ENCODE measurements at places on chromosomes 2 and 18.

DNA sequence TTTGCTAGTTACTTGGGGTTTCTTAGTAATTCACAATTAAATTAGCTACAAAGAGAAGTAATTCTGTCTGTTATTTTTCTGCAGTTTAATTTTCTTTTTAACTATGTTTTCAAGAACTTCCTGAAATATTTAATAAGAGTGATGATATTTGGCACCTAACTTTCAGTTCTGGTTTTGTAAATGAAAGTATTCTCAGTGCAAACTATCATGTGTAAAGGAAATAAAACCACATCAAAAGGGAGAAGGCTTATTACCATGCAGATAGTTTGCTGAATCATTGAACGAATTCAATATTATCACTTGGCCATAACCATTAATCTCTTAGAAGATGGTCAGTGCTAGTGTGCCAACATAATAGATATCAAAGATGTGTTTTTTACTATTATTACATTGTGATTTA, 29.2 kb downstream of the DYTN start:
- no peak for DNase-seq

GRCh38 chr2:127154396-127154795, 47.4 kb upstream of the BIN1 start:
- DNase-seq: no peak

DNA sequence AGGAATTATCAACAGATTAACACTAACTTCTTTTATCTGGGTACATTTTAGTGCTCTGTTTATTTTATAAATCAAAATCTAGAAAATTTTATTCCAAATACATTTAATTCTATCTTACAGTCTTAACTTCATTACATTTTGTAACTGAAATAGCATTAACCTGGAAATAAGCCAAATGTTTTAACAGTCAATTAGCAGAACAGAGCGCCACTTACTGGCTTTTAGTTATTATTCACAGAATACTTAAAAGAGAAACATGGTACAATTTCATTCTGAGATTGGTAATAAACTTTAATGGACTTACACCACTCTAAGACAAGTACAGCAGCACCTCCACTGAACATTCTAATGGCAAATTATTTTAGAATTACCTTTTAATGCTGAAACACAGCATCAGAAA, 38.6 kb downstream of the SS18 start:
- DNase-seq: no peak

DNA sequence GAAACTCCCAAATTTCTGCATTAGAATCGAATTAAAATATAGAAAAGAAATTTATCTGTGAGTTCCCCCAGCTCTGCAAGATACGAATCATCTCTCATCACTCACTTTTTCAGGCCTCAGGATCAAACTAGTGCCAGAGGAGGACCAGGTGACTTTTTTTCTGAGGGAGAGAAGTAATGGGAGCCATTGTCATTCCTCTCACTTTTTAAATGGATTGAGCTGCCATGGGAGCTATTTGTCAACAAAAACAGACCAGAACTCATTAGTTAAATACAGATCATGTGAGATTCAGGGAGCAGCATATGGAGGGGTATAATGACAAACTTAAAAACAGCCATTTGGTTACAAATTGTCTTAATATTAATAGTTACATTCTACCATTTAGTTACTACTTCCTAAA, 594.4 kb downstream of the DPP10 start:
- no peak for DNase-seq

DNA sequence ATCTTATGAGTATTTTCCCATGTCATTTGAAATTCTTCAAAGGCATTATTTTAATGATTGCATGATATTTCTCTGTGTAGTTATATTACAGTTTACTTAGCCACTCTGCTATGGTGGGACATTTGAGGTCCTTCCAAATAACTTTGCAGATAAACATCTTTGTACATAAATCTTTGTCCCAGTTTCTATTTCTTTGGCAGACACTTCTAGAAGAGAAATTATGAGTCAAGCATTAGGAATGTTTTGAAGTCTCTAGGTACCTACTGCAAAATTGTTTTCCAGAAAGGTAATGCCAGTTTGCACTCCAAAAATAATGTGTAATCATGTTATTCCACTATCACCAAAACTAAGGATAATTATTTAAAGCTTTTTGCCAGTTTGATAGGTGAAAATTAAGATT, 149.7 kb downstream of the EN1 start:
- no peak for DNase-seq

DNA sequence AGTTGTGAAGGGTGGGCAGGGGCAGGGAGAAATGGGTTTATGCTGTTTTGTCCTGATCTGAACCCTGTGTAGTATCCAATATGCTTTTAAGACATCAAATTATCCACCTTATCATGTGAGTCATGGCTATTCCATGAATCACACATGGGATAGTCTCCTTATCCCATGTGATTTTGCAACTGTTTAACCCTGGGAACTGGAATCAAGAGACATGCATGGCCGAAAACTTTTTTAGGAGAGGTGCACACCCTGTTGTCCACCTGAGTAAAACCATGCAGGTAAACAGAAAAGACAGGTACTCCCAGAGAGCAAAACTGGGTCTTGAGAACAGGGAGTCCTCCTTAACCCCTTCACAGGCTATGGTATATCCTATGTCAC, 490.6 kb upstream of the HS6ST1 start:
- DNase-seq: no peak

DNA sequence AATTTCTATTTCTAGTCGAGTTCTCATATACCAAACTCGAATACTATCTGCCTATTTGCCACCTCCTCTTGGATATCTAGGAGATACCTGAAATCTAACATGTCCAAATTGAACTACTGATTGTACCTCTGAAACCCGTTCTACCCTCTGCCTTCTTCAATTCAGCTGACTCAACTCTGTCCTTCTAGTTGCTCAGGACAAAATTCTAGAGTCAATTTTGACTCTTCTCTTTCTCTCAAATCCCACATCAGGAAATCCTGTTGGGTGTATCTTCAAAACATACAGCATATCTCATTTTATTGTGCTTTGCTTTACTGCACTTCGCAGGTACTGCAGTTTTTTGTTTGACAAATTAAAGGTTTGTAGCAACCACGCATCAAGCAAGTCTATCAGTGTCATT, 137.8 kb downstream of the ZAP70 start:
- no peak for DNase-seq

- no peak for DNase-seq
Observed at GRCh38 chr2:27803046-27803445, 31.5 kb downstream of the MRPL33 start.

DNA sequence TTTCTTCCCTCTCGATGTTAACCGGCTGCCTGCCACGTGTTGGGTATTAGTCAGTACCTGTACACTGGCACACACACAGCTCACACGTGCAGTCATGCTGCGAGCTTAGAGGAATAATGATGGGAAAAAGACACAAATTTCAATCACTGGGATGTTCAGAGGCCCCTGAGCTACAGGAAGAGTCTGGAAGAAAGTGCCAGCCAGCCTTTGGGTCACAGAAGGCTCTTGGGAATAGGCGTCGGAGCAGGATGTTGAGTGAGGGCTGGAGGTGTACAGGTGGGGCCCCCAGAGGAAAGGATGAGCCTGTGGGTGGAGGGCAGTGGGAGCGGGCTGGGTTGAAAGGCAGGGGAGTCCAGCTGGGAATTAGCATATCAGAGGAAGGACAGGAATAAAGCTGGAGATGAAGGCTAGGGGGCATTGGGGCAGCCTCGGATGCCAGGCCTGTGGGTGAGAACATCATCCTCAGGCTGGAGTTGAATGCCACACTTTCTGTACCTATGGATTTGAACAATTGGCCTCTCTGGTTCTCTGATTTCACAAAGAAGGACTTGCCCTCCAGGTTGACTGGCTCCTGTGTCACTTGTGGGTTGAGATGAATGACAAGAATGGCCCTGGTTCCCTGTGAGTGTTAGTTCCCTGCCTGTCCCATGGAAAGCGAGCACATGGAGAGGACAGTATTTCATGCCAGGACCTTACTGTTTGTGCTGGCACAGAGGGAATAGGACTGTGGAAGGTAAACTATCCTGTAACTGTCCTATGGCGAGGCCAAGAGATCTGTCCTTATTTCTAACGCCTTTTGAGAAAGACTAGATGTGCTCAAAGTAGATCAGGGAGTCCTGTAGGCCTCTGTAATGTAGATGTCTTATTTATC, 40.6 kb downstream of the GREB1 start:
- no peak for DNase-seq

DNA sequence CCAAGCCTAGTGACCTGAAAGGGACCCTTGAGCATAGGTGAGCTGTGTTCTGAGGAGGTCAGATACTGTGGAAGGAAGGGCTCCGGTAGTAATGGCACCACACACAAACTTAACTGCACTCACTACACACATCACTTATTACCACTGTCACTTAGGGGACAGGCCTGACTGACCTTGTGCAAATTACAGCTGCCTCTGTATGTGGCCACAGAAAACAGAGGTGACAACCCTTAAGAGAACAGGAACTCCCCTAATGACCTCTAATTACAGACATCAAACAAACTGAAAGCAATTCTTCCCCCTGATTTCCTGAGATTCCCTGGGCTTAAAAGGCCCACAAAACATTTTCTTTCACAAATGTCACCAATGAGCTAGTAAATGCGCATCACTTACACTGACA, 360.6 kb downstream of the RND3 start:
- DNase-seq: no peak

- DNase-seq: no peak
Observed at GRCh38 chr18:4068552-4069158, 386.5 kb downstream of the DLGAP1 start.

GRCh38 chr2:160014227-160014626, 48.2 kb downstream of the PLA2R1 start:
- DNase-seq: no peak

DNA sequence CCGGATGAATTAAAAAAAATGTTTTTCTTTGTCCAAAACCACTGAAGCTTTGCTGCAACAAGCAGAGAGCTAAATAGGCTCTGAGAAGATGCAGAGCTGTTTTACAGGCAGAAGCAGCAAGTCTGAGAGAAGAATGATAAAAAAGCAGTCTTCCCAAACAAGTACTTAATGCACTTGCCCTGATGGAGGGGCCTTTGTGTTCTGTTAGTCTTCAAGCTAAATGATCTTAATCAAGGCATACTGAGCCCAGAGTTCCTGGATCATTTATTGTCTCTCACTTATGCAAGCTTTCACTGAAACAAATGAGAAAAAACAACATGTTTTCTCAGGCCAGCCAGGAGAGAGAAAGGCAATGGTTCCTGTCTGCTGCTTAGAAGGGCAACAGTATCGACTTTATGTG, 152.5 kb downstream of the CLIP4 start:
- no peak for DNase-seq
